ENCODE measurements at places on chromosomes 6 and 20.

DNA sequence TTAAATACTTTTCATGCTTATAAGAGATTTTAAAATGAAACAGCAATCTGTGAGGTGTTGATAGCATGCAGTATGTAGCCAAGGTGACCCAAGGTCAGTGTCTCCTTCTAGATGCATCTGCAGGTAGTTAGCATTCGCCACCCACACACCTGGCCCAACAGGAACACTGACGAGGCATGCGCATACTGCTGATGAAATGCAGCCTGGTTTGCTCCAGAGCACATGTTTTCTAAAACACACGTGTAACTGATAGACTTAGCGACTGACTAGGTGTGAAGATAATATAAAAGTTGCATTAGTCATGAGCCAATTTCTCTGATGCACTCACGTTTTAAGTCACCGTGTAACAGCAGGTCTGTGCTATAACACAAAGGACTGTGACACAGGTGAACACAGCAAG, 77.1 kb upstream of the RPS6KA2 start:
- DNase-seq: no peak

DNA sequence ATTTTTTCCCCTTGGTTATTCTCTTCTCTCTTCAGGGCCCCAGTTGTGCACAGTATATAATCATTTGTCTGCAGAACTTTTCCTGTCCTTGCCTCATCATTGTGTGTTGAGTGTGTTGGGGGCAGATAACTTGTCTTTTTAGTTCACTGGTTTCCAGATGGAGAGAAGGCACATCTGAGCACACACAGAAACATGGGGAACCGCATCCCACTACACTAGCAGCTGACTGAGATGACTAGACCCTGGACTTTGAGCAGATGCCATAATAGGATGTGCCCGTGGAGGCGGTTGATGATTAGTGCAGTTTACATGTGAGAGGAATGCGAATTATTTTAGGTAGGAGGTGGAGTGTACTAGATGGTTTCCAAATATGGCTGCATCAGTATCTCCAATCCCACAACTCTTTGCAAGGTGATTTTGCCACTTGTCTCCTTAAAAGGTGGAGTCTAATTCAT, 26.5 kb upstream of the SH3BGRL2 start:
- no peak for DNase-seq

DNA sequence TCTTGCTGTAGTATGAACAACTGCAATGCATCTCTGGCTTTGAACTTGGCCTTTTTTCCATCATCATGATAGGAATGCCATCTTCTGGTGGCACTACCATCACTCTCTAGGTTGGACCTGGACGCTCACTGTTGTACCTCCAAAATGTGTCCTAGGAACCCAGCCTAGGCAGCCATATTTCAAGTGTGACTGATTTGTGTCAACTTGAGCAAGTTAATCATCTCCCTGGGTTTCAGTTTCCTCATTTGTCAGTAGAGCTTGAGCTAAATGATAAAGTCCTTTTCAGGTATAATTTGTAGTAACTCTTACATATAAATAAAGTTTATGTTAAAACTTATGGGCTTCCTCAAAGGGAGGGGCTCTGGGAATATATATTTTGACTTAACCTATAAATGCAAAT, 241.7 kb upstream of the CEP162 start:
- DNase-seq: no peak

DNA sequence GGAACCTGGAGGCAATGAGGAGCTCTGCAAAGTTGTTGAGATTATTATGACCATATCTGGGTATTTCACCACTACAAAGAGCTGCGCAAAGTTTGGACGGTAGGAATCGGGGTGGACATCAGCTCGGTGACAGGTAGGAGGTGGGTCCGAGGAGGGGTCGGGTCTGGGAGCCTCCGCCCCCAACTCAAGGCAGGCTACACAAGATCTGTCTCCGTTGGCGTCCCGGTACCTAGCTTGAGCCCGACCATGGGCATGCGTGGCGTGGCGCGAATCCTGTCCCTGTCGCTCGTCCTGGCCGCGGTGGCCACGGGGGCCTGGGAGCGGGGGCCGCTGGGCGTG, 40.2 kb upstream of the ZNFX1 start:
- DNase-seq: no peak

DNA sequence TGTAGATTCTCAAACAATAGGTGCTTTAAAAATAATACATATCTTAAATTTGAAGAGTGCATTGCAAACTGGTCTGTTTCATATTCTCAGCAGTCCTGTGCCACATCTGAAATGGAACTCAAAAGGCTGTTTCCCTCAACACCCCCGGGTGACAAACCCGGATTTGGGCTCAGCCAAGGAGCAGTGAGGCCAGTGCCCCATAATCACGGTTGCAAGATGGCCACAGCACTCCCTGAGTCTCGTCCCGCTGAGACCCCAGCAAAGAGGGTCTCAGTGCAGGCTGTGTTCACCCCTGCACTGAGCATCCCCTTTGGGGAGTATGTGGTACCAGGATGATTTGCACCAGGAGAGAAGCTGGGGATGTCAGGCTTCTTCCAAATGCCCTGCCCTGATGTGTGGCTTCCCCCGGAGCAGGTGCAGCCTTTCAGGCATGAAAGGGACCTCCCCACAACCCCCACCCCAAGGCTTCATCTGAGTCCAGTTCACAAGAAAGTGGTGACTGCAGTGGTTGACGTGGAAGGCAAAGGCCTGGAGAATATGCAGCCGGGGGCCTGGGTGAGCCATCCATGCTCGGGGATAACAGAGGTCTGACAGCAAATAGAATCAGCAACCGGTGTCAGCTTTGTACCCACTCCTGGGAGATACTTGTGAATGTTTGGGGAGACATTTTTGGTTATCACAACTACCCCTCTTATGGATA, 202.9 kb downstream of the SYNDIG1 start:
- DNase-seq: no peak

DNA sequence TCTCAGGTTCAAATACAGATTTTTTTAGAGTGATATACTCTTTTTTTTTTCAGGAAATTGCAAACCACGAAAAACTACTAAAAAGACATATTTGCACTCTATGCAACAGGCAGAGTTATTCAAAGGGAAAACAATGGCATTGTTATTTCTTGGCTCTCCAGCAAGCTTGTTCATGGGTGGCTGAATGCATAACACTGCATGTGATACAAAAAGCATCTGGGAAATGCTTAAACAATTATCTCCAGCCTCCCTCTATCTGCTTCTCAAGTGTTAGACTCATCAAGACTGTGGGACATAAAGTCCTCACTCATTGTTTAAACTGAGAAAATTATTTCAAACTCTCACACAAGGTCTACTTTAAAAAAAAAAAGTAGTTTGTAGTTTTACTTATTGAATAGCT, 7.3 kb upstream of the COL12A1 start:
- no peak for DNase-seq

DNA sequence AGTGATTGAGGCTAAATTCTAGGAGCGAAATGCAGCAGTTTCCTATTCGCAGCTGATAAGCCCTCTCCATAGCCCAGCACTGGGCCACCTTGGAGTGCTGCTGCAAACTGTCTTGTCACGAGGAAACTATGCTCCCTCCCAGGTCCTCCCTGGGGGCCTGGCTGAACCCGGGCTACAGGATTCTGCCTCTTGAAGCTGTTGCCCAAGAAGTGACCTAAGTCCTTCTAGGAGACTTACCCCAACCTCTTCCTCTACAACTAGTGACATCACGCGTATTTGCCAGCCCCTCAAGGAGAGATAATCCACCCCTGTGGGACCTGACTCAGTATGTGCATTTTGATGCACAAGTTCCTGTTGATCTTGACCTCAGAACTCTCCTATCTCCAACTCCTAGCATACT, 26.5 kb upstream of the ZFAND3 start:
- no peak for DNase-seq

GRCh38 chr20:43731469-43731868, 4.7 kb upstream of the GTSF1L start:
- no peak for DNase-seq

DNA sequence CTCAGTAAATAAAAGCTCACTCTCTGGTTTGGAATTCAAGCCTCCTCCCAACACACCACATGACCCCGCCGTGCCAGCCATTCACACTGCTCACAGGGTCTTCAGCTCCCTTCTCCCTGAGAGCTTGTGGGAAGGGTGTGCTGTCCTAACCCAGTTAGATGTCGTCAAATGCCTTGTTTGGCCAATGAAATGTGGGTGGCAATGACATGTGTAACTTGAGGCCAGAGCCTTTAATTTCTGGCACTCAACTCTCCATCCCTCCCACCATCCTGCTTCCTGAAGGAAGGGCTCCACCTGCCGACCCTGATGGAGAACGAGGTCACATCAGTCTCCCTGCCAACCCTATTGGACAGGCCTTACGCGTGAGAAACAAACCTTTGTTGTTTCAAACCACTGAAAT, 224.5 kb upstream of the AGPAT4 start:
- peak; percentile 66 for DNase-seq

- peak; percentile 90 for DNase-seq
Measured at GRCh38 chr20:38222231-38222922, 38.2 kb downstream of the KIAA1755 start.

- DNase-seq: no peak
Measured at GRCh38 chr6:77290798-77291197, 172.5 kb downstream of the HTR1B start.

DNA sequence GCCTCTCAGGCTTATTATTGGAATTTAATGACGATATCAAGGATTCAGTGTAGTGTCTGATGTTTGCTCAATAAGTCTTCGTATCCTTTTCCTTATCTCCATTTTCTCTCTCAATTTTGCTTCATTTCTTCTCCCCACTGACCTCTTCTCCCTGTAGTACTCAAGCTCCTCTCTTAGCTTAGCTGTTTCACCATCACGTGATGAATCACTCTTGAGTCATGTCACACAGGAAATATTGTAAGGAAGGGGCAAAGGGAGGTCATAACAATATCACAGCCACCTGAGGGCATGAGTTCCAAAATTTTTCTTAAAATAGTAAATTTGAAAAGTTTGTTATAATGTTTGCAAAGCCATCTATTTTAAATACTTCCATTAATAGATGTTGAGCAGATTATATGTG, 392.2 kb upstream of the MARCKS start:
- no peak for DNase-seq

DNA sequence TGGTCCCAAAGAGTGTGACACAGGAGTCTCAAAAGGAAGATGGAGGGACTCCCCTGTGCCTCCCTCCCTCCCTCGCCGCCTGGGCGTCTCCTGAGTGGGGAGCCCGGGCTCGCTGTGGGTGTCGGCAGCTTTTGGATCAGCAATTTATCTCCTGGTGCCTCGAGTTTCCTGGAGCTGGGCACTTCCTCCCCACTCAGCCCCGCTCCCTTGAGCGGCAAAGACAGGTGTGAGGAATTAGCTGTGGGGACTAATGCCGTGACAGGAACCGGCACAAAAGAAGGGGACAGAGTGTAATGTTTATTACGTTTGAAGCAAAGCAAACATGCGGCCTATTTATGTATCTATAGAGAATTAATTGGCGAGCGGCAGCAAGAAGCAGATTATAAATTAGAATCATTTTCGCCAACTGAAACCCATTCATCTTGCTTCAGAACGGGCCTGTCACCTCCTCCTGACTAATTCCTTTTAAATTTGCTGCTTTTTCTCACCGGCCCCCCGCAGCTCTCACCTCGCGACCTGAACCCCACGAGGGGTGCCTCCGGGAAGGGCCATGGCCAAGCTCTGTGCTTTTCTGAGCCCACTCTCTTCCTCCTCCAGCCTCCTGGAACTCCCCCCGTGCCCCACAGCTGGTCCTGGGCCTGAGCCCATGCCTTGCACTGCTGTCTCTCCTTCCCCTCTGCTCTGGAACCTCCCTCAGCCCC, 8.8 kb upstream of the CDH22 start:
- no peak for DNase-seq

- no peak for DNase-seq
Measured at GRCh38 chr6:28402197-28402596, 2.6 kb upstream of the ZSCAN12 start.

GRCh38 chr6:124356276-124356810, 552.7 kb downstream of the NKAIN2 start:
- DNase-seq: no peak

GRCh38 chr6:160428069-160428430, 79.9 kb downstream of the SLC22A3 start:
- DNase-seq: no peak

DNA sequence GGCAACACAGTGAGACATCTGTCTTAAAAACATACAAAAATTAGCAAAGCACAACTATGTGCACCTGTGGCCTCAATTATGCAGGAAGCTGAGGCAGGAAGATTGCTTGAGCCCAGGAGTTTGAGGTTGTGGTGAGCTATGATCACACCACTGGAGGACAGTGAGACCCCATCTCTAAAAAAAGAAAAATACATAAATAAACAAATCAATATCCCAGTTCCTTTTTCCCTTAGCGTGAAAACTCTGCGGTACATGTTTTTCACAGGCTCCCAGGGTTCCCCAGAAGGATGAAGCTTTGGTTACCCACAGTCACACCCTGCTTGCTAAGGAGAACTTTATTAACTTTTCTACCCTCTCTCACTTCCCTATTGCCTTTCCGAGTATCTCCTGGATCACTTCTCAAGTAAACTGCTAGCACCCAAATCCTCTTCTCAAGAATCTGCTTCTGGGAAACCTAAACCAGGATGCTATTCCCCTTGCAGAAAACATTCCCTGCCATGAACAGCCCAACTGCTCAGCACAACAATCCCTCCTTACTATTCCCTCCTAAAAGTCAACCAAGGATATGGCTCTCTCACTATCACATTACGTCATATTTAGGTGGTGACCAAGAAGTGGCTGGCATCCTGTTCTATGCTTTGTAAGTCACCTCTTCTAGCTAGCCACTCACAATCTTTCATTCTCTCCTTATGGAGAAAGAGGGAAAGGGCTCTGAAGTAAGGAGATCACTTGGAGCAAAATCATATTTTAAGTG, 122.4 kb downstream of the IPCEF1 start:
- DNase-seq: no peak

DNA sequence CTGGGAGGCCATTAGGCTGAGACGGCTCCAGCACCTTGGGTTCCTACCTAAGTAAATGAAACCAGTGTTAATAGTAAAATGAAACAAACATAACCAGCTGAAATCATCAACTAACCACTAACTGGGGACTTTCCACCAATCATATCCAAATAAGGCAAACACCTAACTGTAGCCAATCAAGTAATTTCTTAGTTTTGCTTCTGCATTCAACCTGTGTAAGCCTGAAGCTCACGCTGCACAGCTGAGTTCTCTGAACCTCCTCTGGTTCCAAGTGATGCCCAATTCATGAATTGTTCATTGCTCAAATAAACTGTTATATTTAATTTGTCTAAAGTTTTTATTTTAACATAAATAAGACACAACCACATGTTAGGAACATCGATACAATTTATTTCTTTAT, 22.5 kb downstream of the KLHL32 start:
- no peak for DNase-seq

DNA sequence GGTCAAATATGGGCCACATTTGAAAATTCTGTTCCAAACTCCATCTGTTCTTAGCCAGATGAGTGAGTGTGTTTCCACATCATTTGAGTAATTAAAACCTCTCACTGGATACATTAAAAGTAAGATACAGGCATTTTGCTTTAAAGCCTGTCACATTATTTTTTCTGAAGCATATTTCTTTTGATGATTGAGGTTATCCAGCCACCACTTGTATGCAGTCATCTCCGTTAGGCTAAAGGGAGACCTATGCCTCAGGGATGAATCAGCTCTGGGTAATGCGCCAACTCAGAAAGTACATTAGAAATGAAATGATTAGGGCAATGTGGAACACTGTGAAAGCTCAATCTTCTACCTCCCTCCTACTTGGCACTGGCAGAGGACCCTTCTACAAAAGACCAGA, 90.7 kb downstream of the SNAP25 start:
- no peak for DNase-seq

Data from WTC11 (cell line).